ENCODE measurements at places on chromosomes 7 and 10.

- DNase-seq: no peak
These were observed 20.3 kb upstream of the KLF6 start for GRCh38 chr10:3805201-3805790.

- DNase-seq: no peak
These were observed 67.7 kb upstream of the TMEM72 start for GRCh38 chr10:44843484-44843883.

DNA sequence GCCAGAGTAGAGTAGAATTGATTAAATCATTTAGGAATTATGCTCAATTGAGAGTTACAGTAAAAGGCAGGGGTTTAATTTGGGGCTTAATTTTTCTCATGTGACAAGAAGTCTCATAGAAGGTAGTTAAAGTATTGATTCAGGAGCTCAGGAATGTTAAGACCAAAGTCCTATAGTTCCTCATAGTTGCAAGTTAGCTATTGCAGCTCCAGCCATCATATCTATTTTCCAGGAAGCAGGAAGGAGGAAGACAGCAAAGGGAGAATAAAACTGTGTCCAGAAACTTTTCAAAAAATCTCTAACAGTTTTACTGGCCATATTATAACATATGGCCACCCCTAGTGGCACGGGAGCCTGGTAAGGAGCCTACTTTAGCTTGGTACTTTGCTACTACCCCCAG lies 97.0 kb upstream of the RPA3 start:
- no peak for DNase-seq

DNA sequence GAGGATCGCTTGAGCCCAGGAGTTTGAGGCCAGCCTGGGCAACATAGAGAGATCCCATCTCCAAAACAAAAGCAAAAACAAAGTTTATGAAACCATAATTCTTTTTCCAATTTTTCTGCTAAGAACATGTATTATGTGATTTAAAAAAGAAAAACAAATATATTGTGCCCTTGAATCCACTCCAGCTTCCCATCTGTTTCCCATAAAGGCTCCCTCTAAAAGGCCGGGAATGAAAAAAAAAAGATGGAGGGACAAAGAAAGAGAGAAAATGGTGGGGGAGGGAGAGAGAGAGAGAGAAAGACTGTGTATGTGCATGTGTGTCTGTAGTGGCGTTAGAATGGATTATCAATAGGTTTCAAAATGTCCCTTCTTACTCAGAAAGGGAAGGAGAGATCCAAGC lies 20.5 kb upstream of the GSDME start:
- no peak for DNase-seq

DNA sequence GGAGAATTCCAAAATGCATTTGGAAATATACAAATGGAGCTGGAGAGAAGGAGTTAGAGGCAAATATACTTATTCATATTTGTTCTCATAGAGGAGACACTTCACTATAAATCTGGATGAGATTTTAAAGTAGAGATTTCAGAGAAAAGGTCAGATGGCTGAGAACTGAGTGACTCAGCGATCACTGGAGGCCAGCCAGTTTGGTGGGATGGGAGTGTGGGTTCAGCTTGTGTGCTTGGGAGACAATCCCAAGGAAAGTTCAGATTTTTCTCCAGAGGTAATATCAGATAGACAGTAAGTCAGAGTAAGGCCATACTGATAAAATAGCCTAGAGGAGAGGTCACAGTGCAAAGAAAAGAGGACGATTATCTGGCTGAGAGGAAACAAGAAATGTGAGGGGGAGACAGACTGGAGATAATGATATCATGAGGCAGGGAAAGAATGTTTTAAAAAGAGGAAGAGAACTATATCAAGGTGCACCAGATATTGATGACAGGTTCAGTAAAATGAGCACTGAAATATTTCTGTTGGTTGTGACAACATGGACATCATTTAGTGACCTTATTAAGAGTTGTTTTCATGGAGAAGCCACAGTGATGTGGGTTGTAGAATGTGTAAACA lies 67.0 kb downstream of the MDFIC start:
- DNase-seq: no peak

- DNase-seq: no peak
These were observed 6.5 kb upstream of the C10orf105 start for GRCh38 chr10:71725998-71726579.

DNA sequence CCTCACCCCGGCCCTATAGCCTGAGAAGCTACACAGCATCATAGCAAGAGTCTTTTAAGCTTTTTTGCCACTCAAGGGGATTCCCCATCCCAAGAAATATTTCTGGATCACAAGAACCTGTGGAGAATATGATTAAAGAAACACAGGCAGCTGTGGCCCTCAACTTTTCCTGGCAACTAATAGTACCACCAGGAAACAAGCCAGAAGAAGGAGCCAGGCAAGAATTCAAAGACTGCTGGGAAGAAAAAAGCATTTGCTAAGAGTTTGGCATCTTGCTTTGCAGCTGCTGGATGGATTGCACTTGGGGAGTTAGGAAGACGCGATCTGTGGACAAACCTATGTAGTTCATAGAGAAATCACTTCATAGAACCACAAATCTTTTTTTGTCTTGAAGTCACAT lies 437.8 kb downstream of the PLXDC2 start:
- no peak for DNase-seq

DNA sequence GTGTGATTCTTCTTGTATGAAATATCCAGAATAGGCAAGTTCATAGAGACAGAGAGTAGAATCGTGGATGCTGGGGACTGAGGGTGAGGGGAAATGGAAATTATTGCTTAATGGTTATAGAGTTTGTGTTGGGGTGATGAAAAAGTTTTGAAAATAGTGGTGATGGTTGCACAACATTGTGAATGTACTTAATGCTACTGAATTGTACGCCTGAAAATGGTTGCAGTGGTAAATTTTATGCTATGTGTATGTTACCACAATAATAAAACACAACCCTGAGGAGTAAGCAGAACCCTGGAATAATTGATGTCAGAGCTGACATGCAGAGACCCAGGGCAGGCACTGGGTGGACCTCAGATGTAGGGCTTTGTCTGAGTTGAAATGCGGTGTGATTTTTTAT lies 57.6 kb downstream of the TACR2 start:
- no peak for DNase-seq

DNA sequence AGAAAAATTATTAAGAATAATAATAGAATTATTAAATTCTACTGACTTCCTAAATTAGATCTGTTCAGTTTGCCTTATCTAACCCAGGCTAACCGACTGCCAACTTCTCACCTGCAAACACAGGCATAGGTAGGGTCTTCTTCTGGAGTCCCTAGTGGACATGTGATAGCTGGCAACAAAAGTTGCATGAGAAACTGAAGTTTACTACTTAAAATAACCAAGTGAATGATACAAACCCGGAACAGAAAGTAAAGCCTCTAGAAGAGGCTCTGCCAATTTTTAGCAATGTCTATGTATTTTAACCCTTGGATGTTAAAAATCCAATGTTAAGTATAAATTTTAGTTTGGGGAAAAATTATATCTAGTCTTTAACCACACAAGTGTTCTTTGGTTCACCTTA lies 37.6 kb downstream of the NDUFB2 start:
- DNase-seq: no peak

DNA sequence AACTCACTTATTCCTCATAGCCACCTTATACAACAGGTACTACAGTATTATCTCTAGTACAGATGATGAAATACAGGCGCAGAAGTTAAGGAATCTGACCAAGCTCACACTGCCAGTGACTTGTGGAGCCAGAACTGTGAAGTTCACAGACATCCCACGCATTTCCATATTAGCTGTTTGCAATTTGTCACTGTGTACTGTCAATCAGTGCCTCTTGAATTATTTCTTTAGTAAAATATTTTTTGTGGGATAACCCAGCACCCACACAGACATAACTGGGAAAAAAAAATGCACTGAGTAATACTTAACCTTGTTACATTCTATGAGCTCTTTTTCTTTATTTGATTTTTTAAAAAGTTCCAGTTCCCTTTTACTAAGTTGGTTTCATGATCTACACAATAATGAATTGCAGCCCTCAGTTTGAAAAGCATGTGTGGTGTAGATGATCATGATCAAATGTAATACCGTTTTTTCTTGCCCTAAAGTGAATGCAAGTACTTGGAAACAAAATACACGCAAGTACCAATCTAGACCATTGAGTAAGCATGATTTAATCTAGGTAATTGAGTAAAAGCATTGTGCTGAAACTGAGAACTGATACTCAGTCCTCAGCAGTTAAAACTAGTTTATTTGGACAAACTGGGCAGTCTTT lies 14.1 kb downstream of the CUL1 start:
- DNase-seq: no peak

DNA sequence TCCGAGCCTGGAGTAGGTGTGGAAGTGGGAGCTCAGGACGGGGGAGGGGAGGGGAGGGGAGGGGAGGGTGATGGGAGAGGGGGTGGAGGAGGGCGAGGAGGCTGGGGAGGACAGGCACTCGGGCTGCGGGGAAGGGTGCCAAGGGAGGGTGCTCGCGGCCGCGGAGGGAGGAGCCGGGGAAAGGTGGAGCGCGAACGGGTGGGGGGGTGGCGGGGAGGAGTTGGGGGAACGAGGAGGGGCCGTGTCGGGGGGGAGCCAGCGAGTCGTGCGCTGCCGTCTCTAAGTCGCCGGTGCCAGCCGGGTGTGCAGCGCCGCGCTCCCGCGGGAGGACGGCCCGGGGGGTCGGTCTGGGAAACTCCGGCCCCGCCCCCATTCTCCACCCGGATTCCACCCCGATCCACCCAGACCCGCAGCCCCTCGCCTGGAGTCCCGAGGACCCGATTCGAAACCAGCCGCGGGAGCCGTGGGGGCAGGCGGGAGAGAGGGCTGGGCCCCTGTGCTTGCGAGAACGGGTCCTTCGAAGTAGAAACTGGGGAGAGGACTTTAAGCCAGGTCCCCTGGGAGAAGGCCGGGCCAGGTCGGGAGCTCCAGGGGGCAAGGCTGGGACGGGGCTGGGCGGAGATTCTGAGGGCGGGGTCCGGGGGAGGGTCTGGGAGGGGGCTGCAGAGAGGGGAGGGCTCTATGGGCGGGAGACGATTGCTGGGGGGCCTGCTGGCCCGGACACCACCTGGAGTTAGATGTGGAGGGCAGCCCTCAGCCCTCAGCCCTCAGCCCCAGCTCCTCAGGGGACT lies at the start of gene ZNF467:
TSS of gene ZNF467 (minus strand) at position 143 of the 791 bp plus-strand sequence. CDS start 2,556 bp downstream, outside the sequence.
- DNase-seq: peak; percentile 27

- DNase-seq: peak; percentile 10
These were observed 1.1 kb downstream of the TRRAP start for GRCh38 chr7:98879198-98879978.

DNA sequence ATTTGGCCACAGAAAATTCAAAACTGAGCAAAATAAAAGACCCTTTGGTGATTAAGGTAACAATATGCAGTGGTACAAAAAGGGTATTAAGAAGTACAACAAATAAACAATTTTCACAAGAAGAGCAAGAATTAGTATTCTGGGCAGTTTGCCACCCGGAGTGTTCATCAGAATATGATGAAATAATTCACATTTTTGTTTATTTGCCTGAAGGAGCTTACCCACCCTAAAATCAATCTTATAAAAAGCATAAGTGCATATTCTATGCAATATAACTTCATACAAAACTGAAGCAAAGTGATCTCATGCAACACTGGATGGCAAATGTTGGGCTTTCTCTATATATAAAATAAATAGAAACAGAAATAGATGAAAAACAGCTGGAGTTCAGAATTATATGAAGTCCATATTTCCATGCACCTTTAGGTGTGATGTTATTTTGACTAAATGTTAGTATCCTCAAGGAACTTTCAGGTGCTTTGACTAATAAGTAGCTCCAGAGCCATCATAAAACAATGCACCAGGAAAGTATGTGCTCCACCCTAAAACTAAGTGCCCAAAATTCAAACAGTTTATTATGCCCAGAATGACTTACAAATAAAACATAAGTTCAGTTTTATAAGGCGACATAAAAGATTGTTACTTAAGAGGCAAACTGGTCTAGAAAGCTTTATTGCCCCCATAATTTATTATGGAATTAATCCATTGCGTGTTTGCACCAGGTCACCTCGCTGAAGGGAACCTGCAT lies 474.3 kb downstream of the SEMA3D start:
- DNase-seq: no peak

GRCh38 chr7:116772423-116772863 lies 89.9 kb upstream of the CAPZA2 start:
- no peak for DNase-seq

DNA sequence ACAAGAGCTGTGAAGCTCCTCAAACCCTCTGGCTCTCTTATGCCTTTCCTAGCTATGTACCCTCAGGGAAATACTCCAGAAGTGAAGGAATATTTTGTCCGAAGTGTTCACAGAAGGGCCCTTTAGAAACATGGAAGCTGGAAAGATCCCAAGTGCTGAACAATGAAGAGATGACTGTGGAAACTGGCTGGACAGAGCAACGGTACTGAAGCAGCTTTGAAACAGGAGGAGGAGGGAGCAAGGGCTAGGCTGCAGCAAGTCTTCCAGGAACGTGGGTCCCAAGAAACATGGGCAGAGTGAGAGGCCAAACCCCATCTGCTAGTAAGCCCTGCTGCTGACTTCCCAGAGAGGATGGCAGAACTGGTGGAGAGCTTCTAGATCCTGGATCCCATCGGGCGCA lies 3.0 kb upstream of the PSAP start:
- DNase-seq: no peak

- no peak for DNase-seq
These were observed 507 bp downstream of the STN1 start for GRCh38 chr10:103917302-103918052.

DNA sequence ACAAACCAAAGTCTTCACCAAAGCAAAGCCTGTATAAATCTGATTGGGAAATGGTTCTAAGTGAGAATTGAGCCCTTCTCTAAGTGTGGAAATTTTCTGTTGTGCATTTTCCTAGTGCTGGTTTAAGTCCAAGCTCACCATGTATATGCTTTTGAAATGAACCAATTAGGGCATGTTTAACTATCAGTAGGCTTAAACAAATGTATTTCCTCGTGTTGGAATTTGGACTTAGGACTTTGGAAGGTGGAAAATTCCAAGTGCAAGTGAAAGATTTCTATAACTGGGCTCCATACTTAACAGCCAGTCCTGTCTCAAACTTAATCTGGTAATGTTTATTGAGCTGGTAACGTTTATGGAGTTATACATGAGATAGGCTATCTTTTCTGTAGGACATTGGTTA lies 28.5 kb downstream of the CCNY start:
- no peak for DNase-seq

DNA sequence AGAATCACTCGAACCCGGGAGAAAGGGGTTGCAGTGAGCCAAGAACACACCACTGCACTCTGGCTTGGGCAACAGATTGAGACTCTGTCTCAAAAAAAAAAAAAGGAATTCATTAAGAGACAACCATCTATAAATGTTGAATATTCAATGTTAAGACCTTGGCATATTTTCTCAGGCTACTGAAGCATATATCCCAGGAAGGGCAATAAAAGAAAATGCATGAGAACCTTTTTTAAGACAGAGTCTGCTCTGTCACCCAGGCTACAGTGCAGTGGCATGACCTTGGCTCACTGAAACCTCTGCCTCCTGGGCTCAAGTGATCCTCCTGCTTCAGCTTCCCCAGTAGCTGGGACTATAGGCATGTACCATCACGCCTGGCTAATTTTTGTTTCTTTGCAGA lies 165.0 kb downstream of the JMJD1C start:
- no peak for DNase-seq

- no peak for DNase-seq
These were observed 139.4 kb upstream of the SHH start for GRCh38 chr7:155951554-155952158.

DNA sequence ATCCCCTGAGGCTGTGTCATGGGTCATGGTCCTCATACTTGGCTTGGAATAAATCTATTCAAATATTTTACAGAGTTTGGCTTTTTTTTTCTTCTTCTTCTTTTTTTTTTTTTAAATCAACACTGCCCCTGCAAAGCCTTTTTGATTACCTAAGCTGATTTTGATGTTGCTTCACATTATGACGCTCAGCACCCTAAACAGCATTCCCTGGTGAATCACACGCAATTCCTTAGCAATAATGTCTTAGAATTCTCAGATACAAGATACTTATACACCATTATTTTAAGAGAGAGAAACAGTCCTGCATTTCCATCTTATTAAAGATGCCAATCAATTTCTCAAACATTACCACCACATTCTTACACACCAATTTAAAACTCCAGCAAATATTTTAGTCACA lies 323.7 kb upstream of the IGFBP3 start:
- DNase-seq: no peak
